ENCODE measurements at places on chromosomes 7 and 10.
A peak's percentile ranks its signal among the peaks of the same experiment; 100 is the strongest.

DNA sequence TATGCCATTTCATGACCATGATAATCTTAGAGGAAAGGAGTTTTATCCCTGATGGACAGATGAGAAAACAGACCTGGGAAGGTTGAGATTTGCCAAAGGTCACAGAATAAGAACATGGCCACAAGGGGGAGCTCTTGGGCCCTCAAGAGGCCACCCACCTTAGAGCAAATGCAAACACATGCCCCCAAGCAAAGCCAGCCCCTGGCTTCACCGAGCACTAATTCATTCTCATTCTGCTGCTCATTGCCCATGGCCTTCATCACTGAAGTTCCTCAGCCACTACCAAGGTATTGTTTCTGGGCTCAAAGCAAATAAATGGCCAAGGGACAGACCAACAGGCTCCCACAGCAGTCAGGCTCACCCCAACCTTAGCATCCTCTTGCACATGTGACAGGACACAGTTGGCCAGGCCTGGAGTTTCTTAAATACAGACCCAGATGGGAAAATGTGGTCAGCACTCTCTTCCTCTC, 44.2 kb downstream of the PDLIM1 start:
- DNase-seq, result peak; percentile 76

GRCh38 chr7:22350466-22351328, 6.3 kb downstream of the RAPGEF5 start:
- no peak for DNase-seq

DNA sequence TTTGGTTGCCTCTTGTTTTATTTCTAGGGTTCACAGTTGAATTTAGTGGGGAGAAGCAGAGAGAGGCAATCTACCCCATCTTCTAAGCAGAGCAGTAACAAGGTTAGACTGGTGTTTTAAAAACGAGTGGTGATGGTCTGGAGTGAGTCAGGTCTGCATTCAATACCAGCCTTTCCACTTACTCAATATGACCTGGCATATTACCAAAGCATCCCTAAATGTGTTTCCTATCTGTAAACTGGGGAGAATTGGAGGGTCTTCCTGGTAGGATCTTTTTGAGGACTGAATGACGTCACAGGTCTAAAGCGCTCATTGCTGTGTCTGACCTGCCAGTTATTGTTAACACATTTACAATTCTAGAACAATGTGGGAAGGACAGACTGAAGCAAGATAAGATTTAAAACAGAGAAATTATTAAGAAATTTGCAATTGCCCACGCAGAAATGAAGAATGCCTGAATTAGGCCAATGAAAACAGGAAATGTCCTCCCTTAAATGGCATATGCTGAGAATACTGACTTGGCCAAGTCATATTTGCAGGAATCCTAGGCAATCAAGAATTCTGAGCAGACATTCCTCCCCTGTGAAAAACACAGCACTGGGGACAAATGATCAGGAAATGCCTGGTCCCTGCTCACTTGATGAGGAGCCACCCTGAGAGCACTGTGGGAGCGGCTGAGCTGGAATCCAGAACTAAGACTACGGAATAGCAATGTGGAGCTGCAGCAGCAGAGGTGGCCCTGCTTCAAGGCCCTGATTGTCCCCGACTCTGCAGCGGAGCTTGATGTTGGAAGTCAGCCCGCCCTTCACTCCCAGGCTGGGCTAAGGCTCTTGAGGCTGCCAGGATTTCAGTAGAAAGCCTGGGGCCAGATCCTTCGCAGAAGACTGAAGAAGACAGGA, 184.5 kb upstream of the CXCL12 start:
- no peak for DNase-seq

DNA sequence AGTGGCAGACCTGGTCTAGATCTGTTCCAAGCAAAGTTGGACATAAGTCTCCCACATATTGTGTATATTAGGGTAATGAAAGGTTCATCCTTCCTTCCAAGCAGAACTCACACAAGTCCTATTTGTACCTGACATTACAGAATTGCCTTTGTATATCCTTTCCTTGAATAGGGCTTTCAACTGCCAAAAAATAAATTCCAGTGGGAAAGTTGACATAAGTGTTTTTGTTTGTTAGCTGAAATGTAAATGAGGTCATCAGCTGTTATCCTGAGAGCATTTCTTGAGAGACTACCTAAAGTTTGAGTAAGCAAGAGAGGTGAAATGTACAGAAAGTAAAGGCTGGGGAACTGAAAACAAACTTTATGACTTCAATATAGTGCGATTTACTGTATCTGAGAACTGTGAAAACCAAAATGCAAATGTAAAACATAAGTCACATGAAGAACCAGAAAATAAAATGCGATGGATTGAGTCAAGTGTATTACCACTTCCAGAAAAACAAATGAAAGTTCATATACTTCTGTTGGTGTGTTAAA, 527.3 kb upstream of the SEMA3D start:
- no peak for DNase-seq

DNA sequence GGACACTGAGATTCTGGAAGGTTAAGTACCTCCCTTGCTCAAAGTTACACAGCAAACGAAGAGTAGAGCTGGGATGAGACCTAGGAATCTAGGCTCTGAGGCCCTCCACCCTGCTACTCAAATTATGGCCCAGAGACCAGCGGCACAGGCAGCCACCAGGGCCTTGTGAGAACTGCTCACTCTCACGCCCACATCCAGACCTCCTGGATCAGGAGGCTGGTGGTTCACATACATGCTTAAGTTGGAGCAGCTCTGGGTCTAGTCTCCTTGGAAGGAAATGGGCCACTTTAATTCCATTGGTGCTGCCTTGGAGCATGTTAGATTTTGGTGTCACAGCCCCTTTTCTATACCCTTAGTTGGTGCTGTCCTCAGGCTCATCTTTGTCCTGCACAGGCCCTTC, 41.9 kb downstream of the ADRA2A start:
- DNase-seq, result no peak

GRCh38 chr7:30144657-30145306, 10.0 kb downstream of the MTURN start:
- peak; percentile 63 for DNase-seq

GRCh38 chr7:127359011-127359410, 33.5 kb downstream of the ZNF800 start:
- DNase-seq, result no peak

- no peak for DNase-seq
These were observed 24.7 kb downstream of the AUTS2 start for GRCh38 chr7:69622960-69623359.

GRCh38 chr7:117982071-117983055, 109.1 kb upstream of the CTTNBP2 start:
- no peak for DNase-seq

DNA sequence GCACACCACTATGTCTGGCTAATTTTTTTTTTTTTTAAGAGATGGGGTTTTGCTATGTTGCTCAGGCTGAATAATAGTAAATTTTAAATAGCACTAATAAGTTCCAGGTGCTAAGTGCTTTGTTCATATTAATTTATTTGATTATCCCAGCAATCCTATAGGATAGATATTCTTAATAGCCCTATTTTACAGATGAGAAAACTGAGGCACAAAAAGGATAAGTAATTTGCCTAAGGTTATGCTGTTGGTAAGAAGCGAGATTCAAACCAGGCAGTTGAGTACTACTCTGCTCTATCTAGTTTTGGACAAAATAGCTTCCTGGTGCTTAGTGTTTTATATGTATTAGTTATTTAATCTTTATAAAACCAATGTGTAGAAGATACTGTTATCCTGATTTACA, 72.5 kb upstream of the STRIP2 start:
- no peak for DNase-seq

DNA sequence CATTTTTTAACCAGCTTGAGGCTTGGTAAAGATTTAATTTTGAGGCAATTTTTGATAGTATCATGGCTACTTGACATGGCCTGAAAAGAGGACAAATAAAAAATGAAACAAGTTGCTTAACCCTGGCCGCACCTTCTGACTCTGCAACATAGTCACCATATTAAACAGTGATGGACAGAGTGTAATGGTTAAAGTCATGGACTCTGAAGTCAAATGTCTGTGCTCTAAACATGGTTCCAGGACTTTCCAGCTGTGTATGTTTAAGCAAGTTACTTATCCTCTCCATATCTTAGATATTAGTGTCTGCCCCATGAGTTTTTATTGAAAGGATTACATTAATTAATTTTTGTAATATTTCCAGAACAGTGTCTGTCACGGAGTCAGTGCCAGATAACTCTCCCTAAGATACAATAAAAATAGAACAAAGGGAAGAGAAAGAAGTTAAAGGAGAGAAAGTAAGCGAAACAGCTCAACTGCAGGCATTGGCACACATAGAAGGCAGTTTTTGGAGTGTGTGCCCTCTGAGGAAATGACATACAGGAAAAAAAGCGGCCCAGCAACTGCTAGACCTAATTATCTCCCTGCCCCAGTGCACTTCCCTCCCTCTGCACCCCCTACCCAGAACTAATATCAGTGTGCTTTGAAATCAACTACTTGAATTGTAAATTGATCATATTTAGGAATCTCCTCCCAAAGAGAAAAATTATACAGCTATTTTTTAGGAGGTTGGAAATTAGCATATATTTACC, 65.3 kb downstream of the MACC1 start:
- no peak for DNase-seq

GRCh38 chr7:50923476-50923875, 140.8 kb upstream of the GRB10 start:
- DNase-seq, result no peak

GRCh38 chr10:26857991-26858706, 2.6 kb downstream of the ABI1 start:
- DNase-seq, result peak; percentile 17

DNA sequence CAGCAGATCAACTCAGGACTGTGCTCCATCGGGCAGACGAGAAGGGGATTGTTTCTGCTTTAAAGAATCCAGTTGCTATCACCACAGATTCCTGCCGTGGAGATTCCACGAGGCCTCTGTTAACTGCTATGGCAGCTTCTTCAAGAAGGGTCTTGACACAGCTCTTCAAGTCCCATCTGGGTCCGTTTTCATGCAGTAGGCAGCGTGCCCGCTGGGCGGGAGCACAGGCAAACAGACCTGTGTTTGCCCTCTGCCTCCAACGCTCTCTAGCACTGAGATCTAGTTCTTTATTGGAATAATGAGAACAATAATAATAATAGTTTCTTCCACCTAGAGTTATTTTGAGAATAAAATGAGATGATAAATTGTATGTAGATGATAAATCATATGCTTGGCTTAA, 127.2 kb upstream of the SP8 start:
- DNase-seq, result no peak
